Activated CD4-positive, alpha-beta memory T cell treated with anti-CD3 and anti-CD28 coated beads for 36 hours (primary cell): ENCODE measurements at places on chromosomes 4 and X. TPM values are rescaled to one million over a fixed set of nuclear protein-coding genes. Genes with fewer than 3 reads are reported as not detected.

GRCh38 chrX:10118530-10118929 lies 38.2 kb upstream of the CLCN4 start:
- no peak for DNase-seq

- DNase-seq, result no peak
These were observed 390.8 kb upstream of the BOD1L1 start for GRCh38 chr4:14018191-14018853.

- DNase-seq, result no peak
These were observed 61.6 kb upstream of the NAP1L5 start for GRCh38 chr4:88759039-88759894.

CT45A1 gene
- not detected for total RNA-seq

MYL5 gene
- 13.0 TPM for total RNA-seq

SORCS2 gene
- total RNA-seq, result 0.07 TPM

DDIT4L gene
- total RNA-seq, result 0.24 TPM

FUNDC1 gene
- total RNA-seq, result 10.5 TPM
